Skeletal muscle tissue (tissue), 5 donors: ENCODE measurements at places on chromosomes 4 and X. TPM values are rescaled to one million over a fixed set of nuclear protein-coding genes. Genes with fewer than 3 reads are reported as not detected.

RHOXF2B gene
- not detected for total RNA-seq

KLF8 gene
- total RNA-seq: 2.6 TPM

TMEM165 gene
- 88.7 TPM for total RNA-seq

BEX2 gene
- 21.4 TPM for total RNA-seq

FAM53A gene
- total RNA-seq: 0.52 TPM

CLIC2 gene
- 3.1 TPM for total RNA-seq

SH3D19 gene
- total RNA-seq: 20.4 TPM

BTK gene
- 2.1 TPM for total RNA-seq

F11 gene
- not detected for total RNA-seq

CLCN4 gene
- total RNA-seq: 15.7 TPM

MTMR8 gene
- total RNA-seq: 2.6 TPM

PAK3 gene
- total RNA-seq: 4.7 TPM

ANXA10 gene
- not detected for total RNA-seq

YY2 gene
- total RNA-seq: 1.6 TPM

ERAS gene
- not detected for total RNA-seq

NUDT6 gene
- 9.9 TPM for total RNA-seq

PCDH10 gene
- total RNA-seq: 0.52 TPM

HSFX2 gene
- 0.52 TPM for total RNA-seq

CD40LG gene
- total RNA-seq: not detected

FAM184B gene
- 4.2 TPM for total RNA-seq

THAP9 gene
- 9.9 TPM for total RNA-seq

SPANXA2 gene
- not detected for total RNA-seq
